ENCODE measurements at places on chromosomes 5 and 9.

GRCh38 chr5:122236270-122237040 lies 75.6 kb upstream of the SNCAIP start:
- no peak for DNase-seq

DNA sequence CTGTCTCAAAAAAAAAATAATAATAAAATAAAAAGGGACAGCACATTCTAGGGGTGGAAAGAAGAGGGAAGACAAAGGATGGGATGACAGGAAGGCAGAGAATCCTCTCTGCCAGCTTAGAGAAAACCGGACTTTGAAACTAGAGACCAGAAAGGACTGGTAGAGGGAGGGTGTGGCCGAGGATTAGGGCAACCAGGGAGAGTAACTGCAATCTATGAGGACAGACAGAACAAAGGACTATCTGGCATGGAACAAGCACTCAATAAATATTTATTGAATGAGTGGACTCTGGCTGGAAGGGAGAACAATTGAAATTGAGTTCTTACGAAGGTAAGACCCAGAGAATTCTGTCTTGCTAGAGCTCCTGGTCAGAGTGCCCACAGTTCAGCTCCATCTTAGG lies 2.4 kb downstream of the GBA2 start:
- DNase-seq: no peak

DNA sequence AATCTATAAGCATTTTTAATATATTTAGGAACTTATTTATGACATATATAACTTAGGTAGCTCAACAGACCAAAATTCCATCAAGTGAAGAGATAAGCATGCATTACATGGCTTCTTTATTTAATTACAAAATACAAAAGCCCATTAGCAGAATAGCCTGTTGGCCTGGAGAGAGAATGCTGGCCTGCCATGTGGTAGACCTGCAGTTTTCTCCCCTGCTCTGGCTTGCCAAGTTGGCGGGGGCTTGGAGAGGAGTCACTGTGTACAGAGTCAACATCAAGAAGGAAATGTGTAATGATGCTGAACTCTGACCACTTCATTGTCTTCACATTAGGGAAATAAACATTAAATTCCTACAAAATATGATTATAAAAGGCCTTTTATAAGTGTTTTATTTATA lies 69.8 kb upstream of the CNTLN start:
- no peak for DNase-seq

DNA sequence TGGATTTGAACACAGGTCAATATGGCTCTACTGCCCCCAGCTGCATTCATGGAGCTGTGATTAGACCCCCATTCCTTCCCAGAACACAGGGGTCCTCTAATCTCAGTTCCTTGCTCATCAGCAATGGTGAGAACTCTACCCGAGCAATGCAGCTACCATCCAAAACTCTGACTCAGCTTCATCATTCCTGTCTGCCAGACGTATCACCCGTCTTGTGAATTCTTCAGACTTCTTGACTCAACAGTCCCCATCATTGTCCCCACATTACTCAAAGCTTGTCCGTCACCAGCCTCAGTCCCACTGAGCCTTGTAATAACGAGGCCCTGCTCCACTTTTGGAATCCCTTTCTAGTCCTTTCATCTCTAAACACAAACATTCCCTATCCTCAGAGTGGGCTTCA lies 36.3 kb upstream of the STX17 start:
- no peak for DNase-seq

DNA sequence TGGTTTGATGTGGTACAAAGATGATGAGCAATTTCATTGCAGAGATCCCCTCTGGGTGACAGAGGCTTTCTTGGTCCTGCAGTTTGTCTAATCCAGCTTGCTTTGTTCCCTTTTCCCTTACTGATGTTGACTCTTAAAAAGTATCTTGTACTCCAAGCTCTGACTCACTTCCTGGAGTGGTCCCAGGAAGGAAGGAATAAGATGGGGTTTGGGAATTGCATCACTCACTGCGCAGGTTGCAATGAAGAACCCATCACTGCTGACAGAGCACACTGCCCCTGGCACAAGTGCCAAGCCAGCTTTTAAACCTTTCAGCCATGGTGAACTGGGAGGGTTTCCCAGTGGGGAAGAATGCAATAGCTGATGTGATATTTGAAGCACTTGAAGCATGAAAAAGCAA lies 662.2 kb upstream of the CTNND2 start:
- DNase-seq: no peak

GRCh38 chr5:31845361-31845760 lies 206.4 kb downstream of the PDZD2 start:
- no peak for DNase-seq
